ENCODE measurements at places on chromosomes 2 and 18.

GRCh38 chr2:50786345-50786744, 245.6 kb downstream of the NRXN1 start:
- no peak for DNase-seq

- no peak for DNase-seq
These were observed 591.3 kb upstream of the ZNF804A start for GRCh38 chr2:184006998-184007397.

DNA sequence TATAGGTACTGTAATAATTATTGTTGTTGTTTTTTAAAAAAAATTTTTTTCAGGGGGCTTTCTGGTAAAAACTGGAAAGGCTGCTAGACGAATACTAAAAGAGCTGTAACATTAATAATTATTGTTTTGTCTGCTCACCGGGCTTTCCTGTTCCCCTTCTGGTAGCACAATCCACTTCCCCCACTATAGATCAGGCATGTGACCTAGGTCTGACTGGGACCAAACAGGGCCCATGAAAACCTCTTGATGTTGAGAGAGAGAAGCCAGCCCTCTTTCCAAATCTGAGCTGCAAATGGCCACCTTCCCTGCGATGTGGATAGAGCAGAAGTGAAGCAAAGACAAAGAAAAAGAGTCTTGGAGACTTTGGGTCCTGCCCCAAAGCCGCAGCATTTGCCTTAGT, 23.4 kb downstream of the SH2D6 start:
- DNase-seq, result no peak

GRCh38 chr18:57839942-57840381, 36.8 kb upstream of the ATP8B1 start:
- DNase-seq, result no peak

DNA sequence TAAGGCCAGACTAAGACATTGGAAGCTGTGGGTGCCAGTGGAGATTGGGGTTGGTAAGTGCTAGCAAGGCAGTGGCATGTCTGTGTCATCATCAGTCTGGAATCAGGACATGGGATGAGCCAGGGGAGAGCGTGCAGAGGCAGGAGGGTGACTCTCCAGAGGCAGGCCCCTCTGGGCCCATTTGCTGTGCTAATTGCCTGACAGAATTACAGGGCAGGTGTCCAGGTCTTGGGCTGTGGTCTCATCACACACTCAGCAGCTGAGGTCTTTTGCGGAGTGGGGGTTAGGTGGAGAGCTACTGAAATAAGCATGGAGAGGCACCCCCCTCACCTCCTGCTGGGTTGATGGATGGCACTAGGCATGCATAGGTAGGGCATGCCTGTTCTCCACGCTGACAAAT, 57.4 kb downstream of the CELF4 start:
- DNase-seq, result no peak

GRCh38 chr2:25255745-25256487, 85.8 kb downstream of the DNMT3A start:
- no peak for DNase-seq

DNA sequence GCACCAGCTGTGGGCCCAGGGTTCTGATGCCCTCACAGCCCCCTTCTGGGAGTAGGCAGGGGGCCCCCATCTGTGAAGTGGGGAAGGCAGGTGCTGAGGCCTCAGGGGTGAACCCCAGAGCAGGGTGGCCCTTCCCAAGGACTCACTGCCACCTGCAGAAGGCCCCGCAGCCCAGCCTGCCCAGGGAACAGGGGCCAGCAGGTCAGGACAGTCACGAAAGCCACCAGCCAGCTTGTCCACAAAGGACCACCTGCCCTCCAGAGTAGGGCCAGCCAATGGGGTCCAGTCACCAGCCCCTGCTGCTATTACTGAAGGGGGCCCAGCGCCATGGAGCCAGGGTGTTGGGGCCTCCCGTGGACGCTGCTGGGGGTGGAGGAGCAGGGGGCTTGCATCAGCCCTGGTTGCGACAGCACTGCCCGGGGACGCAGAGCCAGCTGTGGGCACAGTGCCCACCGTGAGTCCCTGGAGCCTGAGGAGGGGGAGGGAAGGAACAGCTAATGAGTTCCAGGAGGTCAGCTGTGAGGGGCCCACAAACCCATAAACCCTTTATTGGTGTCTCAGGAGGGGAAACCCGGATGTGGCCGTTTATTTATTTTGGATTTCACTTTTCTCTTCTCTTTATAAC, 11.5 kb upstream of the SNED1 start:
- DNase-seq, result no peak

DNA sequence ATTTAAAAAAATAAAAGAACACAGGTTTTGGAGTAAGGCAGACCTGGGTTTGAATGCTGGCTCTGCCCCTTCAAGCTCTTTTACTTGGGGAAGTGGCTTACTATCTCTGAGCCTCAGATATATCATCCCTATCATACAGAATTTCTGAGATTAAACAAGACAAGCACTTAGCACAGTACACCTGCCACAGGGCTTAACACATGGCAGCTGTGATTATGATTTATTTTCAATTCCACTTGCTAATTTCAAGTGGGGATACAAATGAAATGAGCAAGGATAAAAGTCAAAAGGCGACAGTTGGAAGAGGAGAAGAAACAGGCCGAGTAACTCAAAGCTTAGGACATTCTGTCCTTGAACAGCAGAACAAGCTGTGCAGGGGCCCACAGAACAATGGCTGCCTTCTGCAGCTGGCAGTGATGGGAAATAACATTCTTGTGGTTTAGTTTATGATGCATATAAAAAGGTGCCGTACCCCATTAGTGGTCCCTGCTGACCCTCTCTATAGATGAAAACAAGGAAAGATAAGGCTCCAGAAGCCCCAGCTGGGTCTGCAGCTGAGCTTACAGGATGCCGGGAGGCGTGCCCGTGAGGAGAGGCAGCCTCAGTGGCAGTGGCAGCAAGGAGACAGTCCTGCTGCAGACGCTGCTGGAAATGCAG, 45.3 kb downstream of the KIF3C start:
- no peak for DNase-seq

GRCh38 chr2:136497709-136498108, 267.6 kb upstream of the THSD7B start:
- no peak for DNase-seq

DNA sequence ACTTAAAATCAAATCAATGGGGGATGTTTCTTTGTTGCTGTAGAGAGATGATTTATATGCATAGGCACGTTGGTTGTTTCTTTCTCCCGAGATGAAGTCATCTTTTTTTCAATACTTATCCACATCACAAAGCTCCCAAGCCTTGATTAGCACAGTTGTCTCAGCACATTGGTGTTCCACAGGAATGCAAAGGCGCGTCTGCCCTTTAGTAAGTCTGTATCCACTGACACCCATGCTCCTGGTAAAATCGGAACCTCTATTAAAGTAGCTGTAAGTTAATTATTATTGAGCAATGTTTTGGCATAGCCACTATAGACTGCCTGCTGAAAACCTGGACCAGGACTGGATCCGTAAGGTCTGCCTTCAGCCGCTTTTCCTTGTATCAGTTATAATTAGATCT, 77.6 kb upstream of the RBM44 start:
- DNase-seq, result peak; percentile 58

- DNase-seq, result no peak
These were observed 702.4 kb downstream of the CPS1 start for GRCh38 chr2:211258646-211259335.

DNA sequence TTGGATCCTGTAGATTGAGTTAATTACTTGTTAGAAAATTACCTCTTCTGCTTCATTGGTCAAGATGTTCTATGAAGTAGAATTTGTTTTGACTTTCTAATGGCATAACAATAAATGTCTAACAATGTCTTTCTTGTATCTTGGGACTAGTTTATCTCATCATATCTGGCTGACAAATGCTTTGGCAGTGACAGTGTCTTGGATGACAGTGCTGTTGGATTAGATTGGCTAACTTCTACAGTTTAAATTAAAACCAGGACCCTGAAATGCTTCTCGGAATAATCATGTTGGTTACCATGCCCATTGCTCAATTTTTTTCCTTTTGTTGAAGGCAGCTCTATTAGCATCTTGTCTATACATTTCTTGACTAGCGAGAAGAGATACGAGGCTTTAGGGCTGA, 176.9 kb downstream of the PARD3B start:
- DNase-seq, result peak; percentile 33

DNA sequence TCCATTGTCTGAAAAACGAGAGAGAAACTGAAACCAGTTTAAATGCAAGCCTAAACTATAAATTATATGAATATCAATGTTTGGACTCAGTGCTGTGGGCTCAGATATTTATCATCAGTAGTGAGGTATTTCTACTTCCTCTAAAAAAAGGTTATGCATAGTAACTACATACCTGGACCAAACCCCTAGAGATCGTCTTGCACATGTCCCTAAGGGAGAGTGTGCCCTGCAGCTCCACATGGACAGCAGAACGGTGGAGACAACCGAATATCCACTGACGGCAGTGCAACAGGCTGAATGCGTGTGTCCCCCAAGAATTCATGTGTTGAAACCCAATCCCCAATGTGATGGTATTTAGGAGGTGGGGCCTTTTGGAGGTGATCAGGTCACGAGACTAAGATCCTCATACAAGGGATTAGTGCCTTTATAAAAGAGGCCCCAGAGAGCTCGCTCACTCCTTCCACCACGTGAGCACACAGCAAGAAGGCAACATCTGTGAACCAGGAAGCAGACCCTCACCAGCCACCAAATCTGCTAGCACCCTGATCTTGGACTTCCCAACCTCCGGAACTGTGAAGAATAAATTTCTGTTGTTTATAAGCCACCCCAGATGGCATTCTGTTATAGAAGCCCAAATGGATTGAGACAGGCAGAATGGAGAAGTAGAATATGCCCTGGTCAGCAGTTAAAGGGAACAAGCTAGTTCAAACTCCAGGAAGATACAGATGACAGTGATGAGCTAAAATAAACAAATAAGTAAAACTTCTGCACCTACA, 208.4 kb downstream of the ANAPC1 start:
- DNase-seq, result peak; percentile 49

DNA sequence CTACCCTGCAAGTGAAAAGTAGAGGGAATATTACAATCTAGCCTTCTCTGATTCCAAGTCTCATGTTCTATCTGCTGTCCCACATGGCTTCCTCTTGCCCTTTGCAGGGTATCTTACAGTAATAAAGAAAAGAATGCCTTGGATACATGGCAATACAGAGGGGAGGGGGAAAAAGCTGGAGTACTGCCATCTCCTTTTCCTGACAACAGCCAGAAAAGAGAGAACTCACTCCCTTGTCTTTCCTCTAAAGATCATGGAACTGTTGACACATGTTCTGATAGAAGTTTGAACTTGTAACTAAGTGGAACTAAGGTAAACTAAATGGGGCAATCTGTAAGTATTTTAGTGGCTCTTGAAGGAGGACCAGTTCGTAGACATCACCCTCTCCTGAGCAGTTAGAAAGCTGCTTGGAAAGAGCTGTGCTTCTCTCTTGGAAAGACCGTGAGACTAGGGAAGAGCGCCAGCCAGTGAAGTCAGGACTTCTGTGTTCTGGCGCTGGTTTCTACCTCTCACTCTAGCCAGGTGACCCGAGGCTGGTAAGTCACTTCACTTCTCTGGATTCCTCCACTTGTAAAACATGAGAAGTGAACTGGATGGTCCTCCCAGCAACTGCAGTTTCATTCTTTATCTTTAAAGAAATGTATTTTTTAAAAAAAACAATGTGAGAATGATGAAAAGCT, 242.3 kb upstream of the FOSL2 start:
- DNase-seq, result no peak

GRCh38 chr2:121634354-121635307, 14.6 kb downstream of the CLASP1 start:
- no peak for DNase-seq

- no peak for DNase-seq
These were observed 445.8 kb downstream of the SATB2 start for GRCh38 chr2:199011908-199012307.

GRCh38 chr2:226873051-226873620, 37.3 kb downstream of the RHBDD1 start:
- no peak for DNase-seq

- no peak for DNase-seq
These were observed 6.0 kb downstream of the MC2R start for GRCh38 chr18:13909141-13909940.

GRCh38 chr2:71498261-71498701, 44.9 kb downstream of the DYSF start:
- DNase-seq, result no peak

DNA sequence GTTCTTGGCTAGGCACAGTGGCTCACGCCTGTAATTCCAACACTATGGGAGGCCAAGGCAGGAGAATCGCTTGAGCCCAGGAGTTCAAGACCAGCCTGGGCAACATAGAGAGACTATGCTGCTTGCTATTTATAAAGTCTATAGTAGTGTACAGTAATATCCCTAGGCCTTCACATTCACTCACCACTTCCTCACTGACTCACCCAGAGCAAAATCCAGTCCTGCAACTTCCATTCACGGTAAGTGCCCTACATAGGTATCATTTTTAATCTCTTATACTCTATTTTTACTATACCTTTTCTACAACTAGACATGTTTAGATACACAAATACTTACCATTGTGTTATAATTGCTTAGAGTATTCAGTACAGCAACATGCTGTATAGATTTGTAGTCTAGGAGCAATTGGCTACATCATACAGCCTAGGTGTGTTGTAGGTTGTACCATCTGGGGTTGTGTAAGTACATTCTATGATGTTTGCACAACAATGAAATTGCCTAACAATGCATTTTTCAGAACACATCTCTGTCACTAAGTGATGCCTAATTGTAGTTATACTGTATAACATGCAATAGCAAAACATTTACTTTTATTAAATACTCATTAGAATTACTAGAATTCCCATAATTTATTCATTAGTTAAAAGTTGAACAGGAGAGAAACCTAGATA, 8.8 kb downstream of the DHX57 start:
- no peak for DNase-seq

DNA sequence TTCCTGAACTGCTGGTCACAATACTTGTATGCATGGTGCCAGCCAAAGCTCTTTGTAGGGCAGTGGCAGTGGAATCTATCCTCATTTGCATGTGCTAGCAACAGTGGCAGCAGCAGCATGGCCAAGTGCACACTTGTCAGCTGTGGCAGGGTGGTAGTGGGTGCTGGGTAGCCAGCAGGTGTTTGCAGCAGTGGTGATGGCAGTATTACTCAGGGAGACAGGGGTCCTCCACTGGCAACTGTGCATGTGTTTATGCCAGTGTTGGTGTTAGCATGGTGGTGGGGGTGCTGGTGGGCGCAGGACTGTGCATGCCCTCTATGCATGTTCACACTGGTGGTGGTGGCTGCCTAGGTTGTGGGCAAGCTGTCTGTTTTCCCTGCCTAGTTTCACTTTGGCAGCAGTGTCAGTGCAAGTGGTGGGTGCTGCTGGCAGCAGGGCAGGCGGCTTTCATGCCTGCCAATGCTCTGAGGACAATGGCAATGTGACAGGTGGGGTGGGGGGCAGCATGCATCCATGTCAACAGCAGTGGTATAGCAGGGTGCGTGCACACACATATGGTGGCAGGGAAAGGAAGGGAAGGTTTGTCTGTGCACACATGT, 41.2 kb downstream of the GALNT13 start:
- DNase-seq, result no peak

GRCh38 chr2:18436503-18437005, 123.9 kb downstream of the RDH14 start:
- DNase-seq, result no peak

GRCh38 chr2:221492636-221493035, 79.5 kb downstream of the EPHA4 start:
- no peak for DNase-seq
